ENCODE measurements at places on chromosomes 2 and 18. TPM values are rescaled to one million over a fixed set of nuclear protein-coding genes. Genes with fewer than 3 reads are reported as not detected.
A peak's percentile ranks its signal among the peaks of the same experiment; 100 is the strongest.

DNA sequence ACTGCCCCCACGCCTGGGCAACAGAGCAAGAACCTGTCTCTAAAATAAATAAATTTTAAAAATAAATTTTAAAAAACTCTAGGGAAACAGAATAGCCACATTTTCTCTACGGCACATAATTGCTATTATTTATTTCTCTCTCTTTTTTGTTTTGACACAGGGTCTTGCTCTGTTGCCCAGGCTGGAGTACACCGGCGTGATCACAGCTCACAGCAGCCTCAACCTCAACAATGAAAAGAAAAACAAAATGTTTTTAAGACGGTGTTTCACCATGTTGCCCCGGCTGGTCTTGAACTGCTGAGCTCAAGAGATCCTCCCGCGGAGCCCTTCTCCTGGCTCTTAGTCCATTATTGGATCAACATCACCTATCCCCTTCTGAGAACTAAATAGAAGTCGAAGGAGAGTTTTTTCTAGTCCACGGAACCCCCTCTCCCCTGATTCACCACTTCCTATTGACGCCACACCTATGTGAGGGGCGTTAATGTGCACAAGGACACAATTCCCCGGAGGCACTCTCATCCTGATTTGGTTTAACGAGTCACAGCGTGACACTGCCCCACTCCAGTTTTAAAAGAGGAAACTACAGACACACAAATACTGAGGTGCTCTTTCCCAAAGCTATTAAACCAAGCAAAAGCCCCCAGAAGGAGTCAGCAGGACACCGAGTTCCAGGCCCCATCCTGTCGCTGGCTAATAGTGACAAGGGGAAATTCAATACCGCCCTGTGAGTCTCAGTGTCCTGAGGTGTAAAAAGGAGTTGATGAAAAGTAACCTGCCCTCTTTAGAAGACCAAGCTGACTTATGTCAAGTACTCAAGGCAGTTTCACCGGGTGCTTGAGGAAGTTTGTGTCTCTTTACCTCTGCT lies 1.1 kb downstream of the NPC1 start:
- H3K4me1 ChIP-seq = peaks cover 58% of the 10 kb centered on the region
- H3K27me3 ChIP-seq = no peaks in the 10 kb centered on the region
- DNase-seq = peak; percentile 13

GRCh38 chr2:128364441-128364911 lies 45.8 kb upstream of the HS6ST1 start:
- H3K27ac ChIP-seq = no peak overlapping the region
- H3K4me1 ChIP-seq = no peaks in the 10 kb centered on the region
- H3K27me3 ChIP-seq = no peaks in the 10 kb centered on the region

GRCh38 chr2:54549430-54549829 lies 93.3 kb downstream of the SPTBN1 start:
- H3K27ac ChIP-seq = no peak overlapping the region
- DNase-seq = no peak
- H3K4me1 ChIP-seq = no peaks in the 10 kb centered on the region
- H3K4me3 ChIP-seq = no peak overlapping the region
- no peaks in the 10 kb centered on the region for H3K27me3 ChIP-seq
- no peaks in the 10 kb centered on the region for H3K36me3 ChIP-seq

DNA sequence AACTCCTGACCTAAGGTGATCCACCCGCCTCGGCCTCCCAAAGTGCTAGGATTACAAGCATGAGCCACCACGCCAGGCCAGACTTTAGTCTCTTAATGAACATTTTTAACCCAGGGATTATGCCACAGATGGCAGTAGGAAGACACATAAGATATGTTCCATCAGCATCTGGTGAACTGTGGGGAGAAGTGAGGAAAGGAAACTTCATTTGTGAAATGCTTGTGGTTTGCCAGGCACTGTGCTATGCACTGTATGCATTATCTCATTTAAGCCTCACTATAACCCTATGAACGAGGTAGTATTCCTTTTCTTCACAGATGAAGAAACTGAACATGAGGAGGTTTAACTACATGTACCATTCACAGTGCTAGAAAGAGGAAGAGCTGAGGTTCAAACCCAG lies 29.3 kb downstream of the PTRHD1 start:
- no peak overlapping the region for H3K4me3 ChIP-seq
- no peaks in the 10 kb centered on the region for H3K4me1 ChIP-seq
- peaks cover 23% of the 10 kb centered on the region for H3K36me3 ChIP-seq
- no peak for DNase-seq
- no peaks in the 10 kb centered on the region for H3K27me3 ChIP-seq

EPHA4 gene
- 29.0 TPM for polyA plus RNA-seq

RNF144A gene
- 13.3 TPM for polyA plus RNA-seq

- no peaks in the 10 kb centered on the region for H3K4me1 ChIP-seq
- DNase-seq = no peak
- H3K27me3 ChIP-seq = no peaks in the 10 kb centered on the region
- no peak within 1 kb of the TSS for H3K4me3 ChIP-seq
Observed at GRCh38 chr2:21123473-21124393, at the start of gene TDRD15. Gene TDRD15 (plus strand): TSS chr2:21123968. CDS start chr2:21137468, 13,500 bp downstream.

GRCh38 chr18:62660691-62661090 lies 54.6 kb upstream of the PHLPP1 start:
- H3K4me1 ChIP-seq = no peaks in the 10 kb centered on the region
- DNase-seq = no peak
- H3K27me3 ChIP-seq = no peaks in the 10 kb centered on the region

FBXO15 gene
- polyA plus RNA-seq = 2.0 TPM

GRCh38 chr18:49663899-49664890 lies 102.3 kb downstream of the LIPG start:
- no peak overlapping the region for H3K27ac ChIP-seq
- no peak overlapping the region for H3K4me3 ChIP-seq
- H3K36me3 ChIP-seq = no peaks in the 10 kb centered on the region
- H3K27me3 ChIP-seq = no peaks in the 10 kb centered on the region

- H3K27ac ChIP-seq = no peak overlapping the region
- no peak for DNase-seq
- H3K27me3 ChIP-seq = no peaks in the 10 kb centered on the region
- no peak overlapping the region for H3K4me3 ChIP-seq
- H3K36me3 ChIP-seq = no peaks in the 10 kb centered on the region
Observed at GRCh38 chr2:202148515-202149154, 75.6 kb downstream of the KIAA2012 start.

- DNase-seq = no peak
- H3K4me1 ChIP-seq = no peaks in the 10 kb centered on the region
- H3K27ac ChIP-seq = no peak overlapping the region
- no peak overlapping the region for H3K4me3 ChIP-seq
- no peaks in the 10 kb centered on the region for H3K27me3 ChIP-seq
Observed at GRCh38 chr2:233210843-233211547, 40.5 kb upstream of the ATG16L1 start.

DNA sequence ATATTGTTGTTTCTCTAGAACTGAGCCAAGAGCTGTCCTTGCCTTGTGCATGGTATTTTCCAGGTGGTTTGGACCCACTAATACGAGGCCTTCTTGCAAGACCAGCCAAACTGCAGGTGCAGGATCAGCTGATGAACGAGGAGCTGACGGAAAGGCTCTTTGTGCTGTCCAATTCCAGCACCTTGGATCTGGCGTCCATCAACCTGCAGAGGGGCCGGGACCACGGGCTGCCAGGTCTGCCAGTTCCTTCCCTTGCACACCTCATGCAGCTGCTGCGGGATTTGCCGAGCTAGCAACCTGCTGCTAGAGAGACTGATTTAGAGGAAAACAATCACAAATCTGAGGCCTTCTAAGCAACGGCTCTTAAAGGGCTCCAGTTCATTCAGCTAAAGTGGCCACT lies 74.5 kb downstream of the TPO start:
- no peak overlapping the region for H3K4me3 ChIP-seq
- H3K27ac ChIP-seq = no peak overlapping the region
- H3K27me3 ChIP-seq = no peaks in the 10 kb centered on the region
- DNase-seq = no peak
- no peaks in the 10 kb centered on the region for H3K36me3 ChIP-seq
- H3K4me1 ChIP-seq = no peaks in the 10 kb centered on the region

DNA sequence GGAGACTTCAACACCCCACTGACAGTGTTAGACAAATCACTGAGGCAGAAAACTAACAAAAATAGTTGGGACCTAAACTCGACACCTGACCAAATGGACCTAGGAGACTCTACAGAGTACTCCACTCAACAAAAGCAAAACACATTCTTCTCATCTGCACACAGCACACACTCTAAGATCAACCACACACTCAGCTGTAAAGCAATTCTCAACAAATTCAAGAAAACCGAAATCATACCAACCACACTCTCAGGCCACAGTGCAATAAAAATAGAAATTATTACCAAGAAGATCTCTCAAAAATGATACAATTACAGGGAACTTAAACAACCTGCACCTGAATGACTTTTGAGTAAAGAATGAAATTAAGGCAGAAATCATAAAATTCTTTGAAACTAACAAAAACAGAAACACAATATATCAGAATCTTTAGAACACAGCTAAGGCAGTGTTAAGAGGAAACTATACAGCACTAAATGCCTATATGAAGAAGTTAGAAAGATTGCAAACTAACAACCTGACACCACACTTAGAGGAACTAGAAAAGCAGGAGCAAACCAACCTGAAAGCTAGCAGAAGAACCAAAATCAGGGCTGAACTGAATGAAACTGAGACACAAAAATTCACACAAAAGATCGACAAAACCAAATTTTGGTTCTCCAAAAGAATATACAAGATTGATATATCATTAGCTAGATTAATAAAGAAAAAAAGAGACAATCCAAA lies 46.3 kb downstream of the RTTN start:
- H3K27ac ChIP-seq = no peak overlapping the region
- DNase-seq = no peak
- no peak overlapping the region for H3K4me3 ChIP-seq

LGALSL gene
- polyA plus RNA-seq = 0.26 TPM

RETSAT gene
- 24.3 TPM for polyA plus RNA-seq

DNA sequence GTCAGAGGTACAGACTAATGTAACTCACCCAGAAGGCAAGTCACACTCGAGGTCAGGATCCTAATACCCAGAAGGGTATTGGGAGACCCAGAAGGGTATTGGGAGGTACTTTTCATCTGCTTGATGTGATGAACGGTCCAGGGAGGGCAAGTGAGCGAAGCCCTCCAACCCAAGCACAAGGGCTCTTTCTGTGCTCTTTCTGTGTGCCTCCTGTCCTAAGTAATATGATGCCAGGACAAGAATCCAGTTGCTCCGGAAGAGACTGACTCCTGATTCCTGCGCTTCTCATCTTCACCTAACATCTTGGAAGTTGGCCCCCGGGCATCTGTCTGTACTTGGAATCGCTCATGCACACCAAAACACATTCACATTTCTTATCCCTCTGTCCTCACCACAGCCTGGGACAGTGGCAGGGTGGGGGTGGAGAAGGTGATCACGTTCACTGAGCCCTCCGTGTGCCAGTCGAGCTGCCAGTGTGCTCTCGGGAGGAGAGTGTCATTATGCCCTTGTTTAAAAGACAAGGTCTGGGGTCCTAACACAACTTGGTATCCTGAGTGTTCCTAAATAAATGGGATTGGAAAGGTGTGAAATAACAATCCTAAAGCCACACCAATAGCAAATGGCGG lies 17.1 kb downstream of the GYPC start:
- H3K4me1 ChIP-seq = peaks cover 13% of the 10 kb centered on the region
- no peak overlapping the region for H3K4me3 ChIP-seq
- H3K27me3 ChIP-seq = no peaks in the 10 kb centered on the region
- DNase-seq = no peak

GKN2 gene
- not detected for polyA plus RNA-seq

GRCh38 chr2:68432696-68433658 lies 34.1 kb downstream of the FBXO48 start:
- DNase-seq = no peak
- peaks cover 11% of the 10 kb centered on the region for H3K4me1 ChIP-seq
- no peaks in the 10 kb centered on the region for H3K36me3 ChIP-seq
- H3K27ac ChIP-seq = no peak overlapping the region
- no peaks in the 10 kb centered on the region for H3K27me3 ChIP-seq

DNA sequence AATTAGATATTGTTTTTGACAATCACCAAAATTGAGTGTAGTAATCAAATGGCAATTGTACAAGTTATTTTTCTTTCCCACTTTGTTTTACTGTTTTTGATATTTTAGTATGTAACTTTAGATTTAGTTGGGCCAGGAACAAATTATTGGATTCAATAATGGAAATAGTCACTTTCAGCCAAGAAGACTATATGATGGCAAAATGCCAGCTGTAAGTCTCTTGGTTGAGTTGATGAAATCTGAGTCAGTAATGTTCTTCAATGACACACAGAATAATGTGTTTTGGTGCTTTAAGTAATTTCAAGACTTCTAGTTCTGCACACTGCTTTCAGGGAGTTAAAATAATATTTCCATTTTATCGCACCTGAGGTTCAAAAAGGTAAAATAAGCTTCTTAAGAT lies 2022.0 kb upstream of the CELF4 start:
- H3K4me1 ChIP-seq = no peaks in the 10 kb centered on the region
- H3K27me3 ChIP-seq = no peaks in the 10 kb centered on the region
- no peak overlapping the region for H3K4me3 ChIP-seq
- no peak for DNase-seq

UPP2 gene
- not detected for polyA plus RNA-seq

DNA sequence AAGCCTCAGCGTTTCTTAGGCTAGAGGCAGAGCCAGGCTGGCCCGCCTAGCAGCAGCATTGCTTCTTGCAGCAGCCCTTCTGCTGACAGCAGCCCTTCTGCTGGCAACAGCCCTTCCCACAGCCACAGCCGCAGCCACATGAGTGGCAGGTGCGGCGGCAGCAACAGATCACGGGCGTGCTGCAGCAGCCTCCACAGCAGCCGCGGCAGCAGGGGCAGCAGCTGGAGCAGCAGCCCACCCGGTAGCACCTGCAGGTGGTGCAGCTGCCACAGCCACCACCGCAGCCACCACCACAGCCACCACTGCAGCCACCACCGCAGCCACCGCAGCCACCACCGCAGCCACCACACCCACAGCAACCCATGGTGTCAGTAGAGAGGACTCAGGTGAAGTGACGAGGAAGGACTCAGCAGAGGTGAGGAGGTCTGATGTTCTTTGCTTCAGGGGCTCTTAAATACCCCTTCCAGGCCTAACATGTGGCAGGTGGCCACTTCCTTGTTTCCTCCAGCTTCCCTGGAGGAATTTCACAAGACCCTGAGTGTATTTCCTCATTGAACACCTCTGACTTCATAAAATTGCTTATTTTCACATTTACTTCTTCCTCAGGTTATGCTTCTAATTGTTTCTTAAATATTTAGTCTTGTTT lies at the start of gene SCYGR6:
TSS of gene SCYGR6 (minus strand) at position 364 of the 646 bp plus-strand sequence. CDS start at position 364, 0 bp downstream.
- no peak within 1 kb of the TSS for H3K4me3 ChIP-seq
- DNase-seq = no peak
- no peaks in the 10 kb centered on the region for H3K36me3 ChIP-seq
- H3K4me1 ChIP-seq = no peaks in the 10 kb centered on the region

GRCh38 chr2:86441392-86441881 lies 266 bp downstream of the KDM3A start:
- H3K4me3 ChIP-seq = peak overlapping the region; percentile 94
- no peak for DNase-seq
